ENCODE measurements at places on chromosomes 7 and 10. TPM values are rescaled to one million over a fixed set of nuclear protein-coding genes. Genes with fewer than 3 reads are reported as not detected.

DNA sequence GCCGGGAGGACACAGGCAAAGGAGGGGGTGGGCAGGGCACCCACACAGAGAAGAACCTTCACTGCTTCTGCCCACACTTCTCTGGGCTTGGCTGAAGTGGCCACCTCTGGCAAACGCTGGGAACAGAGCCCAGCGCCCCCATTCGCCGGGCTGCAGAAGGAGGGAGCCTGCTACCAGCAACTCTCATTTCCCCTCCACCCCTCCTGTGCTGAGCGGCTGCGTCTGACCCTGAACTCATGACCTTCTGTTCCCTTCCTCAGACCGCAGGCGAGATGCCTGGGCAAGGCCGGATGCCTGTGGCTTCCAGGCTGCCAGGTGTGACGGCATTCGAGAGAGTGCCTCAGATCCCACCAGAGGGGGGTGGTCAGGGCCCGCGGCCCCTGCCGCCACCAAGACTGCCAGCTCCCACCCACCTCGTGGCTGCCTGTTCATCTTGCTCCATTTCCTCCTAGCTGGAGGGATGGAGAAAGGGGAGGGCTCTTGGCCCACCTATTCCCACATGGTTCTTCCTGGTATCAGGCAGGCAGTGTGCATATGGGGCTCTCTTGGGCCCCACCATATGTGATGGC is 19.8 kb downstream of the DNAJB12 start:
- peaks cover 74% of the 10 kb centered on the region for H3K4me1 ChIP-seq
- peak overlapping the region; percentile 57 for H3K4me3 ChIP-seq
- peak overlapping the region; percentile 84 for H3K27ac ChIP-seq
- H3K27me3 ChIP-seq, result no peaks in the 10 kb centered on the region
- peak; percentile 96 for DNase-seq
- H3K36me3 ChIP-seq, result peaks cover 40% of the 10 kb centered on the region

DNA sequence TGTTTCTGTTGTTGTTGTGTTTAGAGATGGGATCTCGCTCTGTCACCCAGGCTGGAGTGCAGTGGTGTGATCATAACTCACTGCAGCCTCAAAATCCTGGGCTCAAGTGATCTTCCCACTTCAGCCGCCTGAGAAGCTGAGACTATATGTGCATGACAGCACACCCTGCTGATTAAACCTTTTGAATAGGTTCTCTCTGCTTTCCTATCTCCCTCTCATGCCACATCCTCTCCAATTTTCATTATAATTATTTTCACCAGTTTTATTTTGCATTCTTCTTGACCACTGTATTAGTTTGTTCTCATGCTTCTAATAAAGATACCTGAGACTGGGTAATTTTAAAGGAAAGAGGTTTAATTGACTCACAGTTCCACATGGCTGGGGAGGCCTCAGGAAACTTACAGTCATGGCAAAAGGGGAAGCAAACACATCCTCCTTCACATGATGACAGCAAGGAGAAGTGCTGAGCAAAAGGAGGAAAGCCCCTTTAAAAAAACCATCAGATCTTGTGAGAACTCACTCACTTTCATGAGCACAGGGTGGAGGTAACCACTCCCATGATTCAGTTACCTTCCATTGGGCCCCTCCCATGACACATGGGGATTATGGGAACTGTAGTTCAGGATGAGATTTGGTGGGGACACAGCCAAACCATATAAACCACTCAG is 12.9 kb downstream of the AGK start:
- DNase-seq, result peak; percentile 69
- peaks cover 90% of the 10 kb centered on the region for H3K36me3 ChIP-seq
- H3K4me3 ChIP-seq, result no peak overlapping the region

DNA sequence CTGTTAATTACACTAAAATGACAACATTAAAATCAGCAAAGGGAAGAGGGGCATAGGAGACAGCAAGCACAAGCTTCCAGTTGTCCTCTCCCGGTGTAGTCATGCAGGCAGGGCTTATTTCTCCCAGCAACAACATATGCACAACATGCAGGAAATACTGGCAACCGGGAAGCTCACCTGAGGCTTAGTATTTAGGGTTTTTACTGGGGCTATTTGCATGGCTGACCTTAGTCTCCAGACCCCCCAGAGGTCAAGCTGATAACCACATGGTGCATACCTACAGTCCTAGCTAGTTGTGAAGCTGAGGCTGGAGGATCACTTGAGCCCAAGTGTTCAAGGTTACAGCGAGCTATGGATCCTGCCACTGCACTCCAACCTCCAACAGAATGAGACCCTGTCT is 12.8 kb upstream of the JMJD1C start:
- no peak overlapping the region for H3K27ac ChIP-seq
- H3K4me3 ChIP-seq, result no peak overlapping the region
- peaks cover 4% of the 10 kb centered on the region for H3K36me3 ChIP-seq
- no peak for DNase-seq
- peaks cover 12% of the 10 kb centered on the region for H3K4me1 ChIP-seq
- H3K27me3 ChIP-seq, result no peaks in the 10 kb centered on the region

DNA sequence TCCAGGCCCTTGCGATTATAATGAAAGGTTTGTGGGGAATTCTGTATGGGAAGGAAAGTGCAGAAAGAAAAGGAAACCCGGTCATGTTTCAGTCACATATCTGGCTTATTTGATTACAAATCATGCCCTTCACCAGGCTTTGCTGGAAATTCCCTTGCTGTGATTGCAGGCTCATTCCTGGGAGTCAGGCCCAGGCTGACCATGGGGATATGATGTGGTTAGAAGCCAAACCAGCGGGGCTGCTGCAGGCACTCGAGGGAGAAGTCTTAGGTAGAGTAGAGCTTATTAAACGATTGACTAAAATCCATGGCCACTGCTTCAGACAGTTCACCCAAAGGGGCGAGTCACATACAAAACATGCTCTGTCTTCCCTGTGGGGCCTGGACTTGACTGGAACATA is 16.2 kb downstream of the PKD1L1 start:
- H3K4me1 ChIP-seq, result no peaks in the 10 kb centered on the region
- no peaks in the 10 kb centered on the region for H3K36me3 ChIP-seq

GRCh38 chr10:87860156-87860795 is 3.1 kb downstream of the KLLN start:
- H3K27me3 ChIP-seq, result no peaks in the 10 kb centered on the region
- peak; percentile 46 for DNase-seq
- no peak overlapping the region for H3K27ac ChIP-seq

DNA sequence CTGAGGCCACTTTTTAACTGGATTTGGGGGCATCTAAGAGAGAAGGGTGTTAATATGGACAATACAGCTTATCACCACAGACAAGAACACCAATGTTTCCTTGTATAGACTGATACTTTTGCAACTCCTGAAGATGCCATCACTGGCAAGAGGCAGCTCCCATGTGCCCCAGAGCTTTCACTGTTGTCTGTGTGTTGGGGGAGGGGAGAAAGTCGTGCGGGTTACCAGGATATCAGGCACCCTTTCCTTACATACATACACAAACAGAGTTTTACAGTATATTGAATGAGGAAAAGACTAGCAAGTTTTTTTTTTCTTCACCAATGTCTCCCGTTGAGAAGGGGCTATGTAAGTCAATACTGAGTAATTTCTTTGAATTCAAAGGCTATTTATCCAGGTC is 4.1 kb upstream of the DLX6 start:
- peaks cover 89% of the 10 kb centered on the region for H3K27me3 ChIP-seq
- H3K36me3 ChIP-seq, result peaks cover 5% of the 10 kb centered on the region
- H3K27ac ChIP-seq, result no peak overlapping the region
- H3K4me1 ChIP-seq, result peaks cover 17% of the 10 kb centered on the region

DNA sequence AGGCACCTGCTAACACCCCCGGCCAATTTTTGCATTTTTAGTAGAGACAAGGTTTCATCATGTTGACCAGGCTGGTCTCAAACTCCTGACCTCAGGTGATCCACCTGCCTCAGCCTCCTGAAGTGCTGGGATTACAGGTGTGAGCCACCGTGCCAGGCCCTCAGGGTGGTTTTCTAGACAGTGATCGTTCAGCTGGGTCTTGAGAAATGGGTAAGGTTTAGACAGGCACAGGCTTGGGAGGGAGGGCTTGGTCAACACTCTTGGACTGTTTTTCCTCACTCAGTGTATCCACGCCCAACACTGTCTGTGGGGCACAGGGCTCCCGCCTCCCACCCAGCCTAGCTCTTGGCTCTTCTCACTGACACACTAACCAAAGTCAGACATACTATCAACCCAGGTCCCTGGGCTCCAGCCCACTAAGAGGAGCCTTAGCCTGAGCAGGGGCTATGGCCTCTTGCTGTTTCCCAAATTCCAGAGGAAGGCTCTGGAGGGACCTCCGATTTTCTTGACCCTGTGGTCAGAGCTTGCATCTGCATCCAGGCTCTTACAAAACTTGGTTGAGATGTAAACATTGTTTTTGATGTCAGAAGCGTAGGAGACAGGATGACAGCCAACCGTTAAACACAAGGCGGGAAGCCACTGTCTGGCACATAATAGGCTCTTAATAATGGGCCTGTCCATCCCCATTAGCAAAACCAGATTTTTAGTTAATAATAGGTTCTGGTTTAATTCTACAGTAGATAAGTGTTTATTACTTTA is 143.9 kb downstream of the PRKAG2 start:
- H3K4me3 ChIP-seq, result no peak overlapping the region
- H3K36me3 ChIP-seq, result no peaks in the 10 kb centered on the region
- H3K27me3 ChIP-seq, result no peaks in the 10 kb centered on the region
- peaks cover 13% of the 10 kb centered on the region for H3K4me1 ChIP-seq
- H3K27ac ChIP-seq, result no peak overlapping the region

- DNase-seq, result no peak
- no peaks in the 10 kb centered on the region for H3K36me3 ChIP-seq
- peaks cover 50% of the 10 kb centered on the region for H3K27me3 ChIP-seq
- no peak overlapping the region for H3K4me3 ChIP-seq
- H3K4me1 ChIP-seq, result peaks cover 2% of the 10 kb centered on the region
Measured at GRCh38 chr10:110174201-110174600, 33.2 kb upstream of the MXI1 start.

Gene INTS1
- total RNA-seq, result 103 TPM

DNA sequence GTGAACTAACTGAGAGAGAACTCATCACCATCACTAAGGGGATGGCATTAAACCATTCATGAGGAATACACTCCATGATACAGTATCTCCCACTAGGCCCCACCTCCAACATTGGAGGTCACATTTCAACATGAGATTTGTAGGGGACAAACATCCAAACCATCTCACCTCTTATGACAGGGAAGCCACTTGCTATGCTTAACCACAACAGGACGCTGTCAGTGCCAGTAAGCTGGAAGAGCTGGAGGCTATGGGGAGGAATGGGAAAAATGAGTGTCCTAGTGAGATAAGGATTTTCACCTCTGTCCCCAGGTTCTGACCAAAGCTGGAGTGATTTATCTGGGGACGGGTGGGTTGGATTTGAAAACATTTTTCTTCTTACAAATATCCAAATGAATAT is 17.6 kb downstream of the PLCE1 start:
- H3K4me1 ChIP-seq, result no peaks in the 10 kb centered on the region
- H3K4me3 ChIP-seq, result no peak overlapping the region
- peaks cover 8% of the 10 kb centered on the region for H3K27me3 ChIP-seq
- DNase-seq, result no peak
- H3K27ac ChIP-seq, result no peak overlapping the region

GRCh38 chr10:117221156-117221711 is 19.7 kb upstream of the SLC18A2 start:
- H3K36me3 ChIP-seq, result no peaks in the 10 kb centered on the region
- peaks cover 7% of the 10 kb centered on the region for H3K4me1 ChIP-seq
- H3K27ac ChIP-seq, result no peak overlapping the region
- no peak overlapping the region for H3K4me3 ChIP-seq
- peaks cover 18% of the 10 kb centered on the region for H3K27me3 ChIP-seq

Gene ANKRD7
- 1.2 TPM for total RNA-seq

- no peak for DNase-seq
- no peak overlapping the region for H3K27ac ChIP-seq
- H3K4me1 ChIP-seq, result no peaks in the 10 kb centered on the region
Measured at GRCh38 chr10:25300073-25300472, 125.3 kb downstream of the GPR158 start.

GRCh38 chr10:43754569-43755260 is 106.0 kb upstream of the ZNF32 start:
- no peaks in the 10 kb centered on the region for H3K4me1 ChIP-seq
- no peak for DNase-seq
- no peak overlapping the region for H3K4me3 ChIP-seq
- no peaks in the 10 kb centered on the region for H3K27me3 ChIP-seq

Gene CDK14
- 0.05 TPM for total RNA-seq

DNA sequence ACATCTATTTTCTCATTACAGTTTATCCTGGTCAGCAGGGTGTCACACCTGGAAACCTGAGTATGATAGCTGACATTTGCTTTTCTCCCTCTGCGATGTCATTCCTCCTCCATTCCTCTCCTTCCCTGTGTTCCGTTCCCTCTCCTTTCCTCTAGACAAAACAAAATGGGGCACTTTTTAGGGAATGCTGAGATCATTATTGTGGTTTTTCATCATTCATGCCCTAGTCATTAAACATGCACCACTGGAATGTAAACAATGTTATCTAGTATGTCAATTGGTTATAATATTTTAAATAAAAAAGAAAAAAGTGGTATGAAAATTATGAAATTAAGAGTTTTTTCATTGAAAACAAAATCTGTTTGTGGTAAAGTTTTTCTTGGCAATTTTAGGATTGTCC is 132.6 kb downstream of the MAPK8 start:
- no peak for DNase-seq
- no peaks in the 10 kb centered on the region for H3K4me1 ChIP-seq
- no peak overlapping the region for H3K27ac ChIP-seq
- no peaks in the 10 kb centered on the region for H3K27me3 ChIP-seq
- H3K4me3 ChIP-seq, result no peak overlapping the region
- H3K36me3 ChIP-seq, result peaks cover 7% of the 10 kb centered on the region

DNA sequence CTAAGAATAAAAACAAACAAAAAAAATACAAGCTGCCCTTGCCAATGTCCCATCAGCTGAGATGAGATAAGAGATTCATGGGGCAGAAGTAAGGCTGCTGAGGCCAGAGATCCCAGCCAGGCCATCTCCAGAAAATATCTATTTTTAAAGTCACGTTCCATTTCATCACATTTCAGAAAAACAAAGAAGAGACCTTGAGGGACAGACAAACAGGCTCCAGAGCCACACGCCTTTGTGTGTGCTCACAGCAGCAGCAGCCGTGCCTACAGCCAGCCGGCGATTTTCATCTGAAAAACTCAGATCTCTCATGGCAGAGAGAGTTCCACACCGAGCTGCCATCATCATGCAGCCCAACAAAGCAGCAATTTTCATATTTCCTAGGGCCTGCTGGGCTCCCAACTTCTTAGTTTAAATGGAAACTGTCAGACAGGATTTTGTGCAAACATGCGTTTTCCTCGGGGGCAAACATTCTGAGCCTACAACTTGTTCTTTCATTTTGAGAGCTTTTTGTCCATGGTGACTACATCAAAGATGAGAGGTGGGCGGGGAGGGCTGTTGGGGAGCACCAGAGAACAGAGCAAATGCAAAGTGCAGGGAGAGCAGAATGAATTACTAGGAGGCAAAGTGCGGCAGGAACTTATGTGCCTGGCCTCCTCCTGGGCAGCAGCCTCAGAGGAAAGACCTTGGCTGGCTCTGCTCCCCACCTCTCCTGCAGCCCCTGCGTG is 38.8 kb downstream of the DLG5 start:
- H3K27ac ChIP-seq, result no peak overlapping the region
- no peak overlapping the region for H3K4me3 ChIP-seq
- DNase-seq, result no peak

Gene CPXM2
- total RNA-seq, result not detected
